ENCODE measurements at places on chromosomes 6 and 20.

DNA sequence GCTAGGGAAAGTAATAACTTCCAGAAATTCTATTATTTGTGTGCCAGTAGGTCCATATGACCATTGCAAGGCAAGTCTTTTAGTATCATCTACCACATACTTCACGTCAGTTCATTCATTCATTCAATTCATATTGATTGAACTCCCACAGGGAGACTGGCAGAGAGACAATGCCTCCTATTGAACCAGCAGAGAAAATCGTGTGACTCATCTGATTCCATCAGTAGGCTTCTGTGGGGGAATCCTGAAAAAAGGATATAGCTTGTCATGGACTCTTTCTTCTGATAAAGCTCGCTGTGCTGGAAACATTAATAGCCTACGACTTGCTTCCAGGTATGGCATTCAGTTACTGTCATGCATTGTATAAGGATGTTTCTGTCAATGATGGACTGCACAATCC, 45.3 kb upstream of the CNR1 start:
- DNase-seq, result no peak

DNA sequence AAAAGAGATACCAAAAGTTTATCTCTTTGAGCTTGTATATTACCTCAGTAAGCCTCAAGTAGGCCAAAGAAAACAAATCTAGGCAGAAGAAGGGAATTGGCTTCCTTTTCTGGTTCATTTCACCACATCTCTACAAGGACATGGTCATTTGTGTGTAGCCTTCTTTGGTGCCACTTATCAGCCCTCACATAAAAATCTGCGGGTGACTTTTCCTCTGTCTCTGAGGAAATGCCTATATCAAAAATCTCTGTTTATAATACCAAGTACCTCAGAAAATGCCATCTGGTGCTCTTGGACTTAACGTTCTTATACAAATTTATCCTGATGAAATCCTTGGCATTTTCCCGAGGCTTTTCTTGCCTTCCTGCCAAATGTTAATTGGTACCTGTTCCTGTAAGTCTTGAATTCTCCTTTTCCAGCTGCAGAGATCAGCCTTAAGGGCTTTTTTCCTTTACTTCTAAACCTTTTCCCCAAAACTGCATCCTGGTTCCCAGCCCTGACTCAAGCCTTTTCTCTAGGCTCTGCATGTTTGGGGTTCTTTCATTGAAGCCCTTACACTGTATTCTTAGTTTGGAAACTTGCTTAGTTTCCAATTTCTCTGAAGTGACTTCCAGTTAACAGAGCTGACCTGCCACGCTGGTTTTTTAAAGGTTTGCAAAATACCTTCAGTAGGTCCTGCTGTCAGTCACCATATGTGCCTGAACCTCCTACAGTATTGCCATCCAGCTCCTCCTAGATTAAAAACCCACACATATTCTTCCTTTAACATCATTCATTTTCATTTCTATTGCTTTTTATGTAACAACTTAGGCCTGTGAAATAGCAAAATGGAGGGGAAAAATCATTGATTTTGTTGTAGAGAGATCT, 191.2 kb upstream of the PREP start:
- no peak for DNase-seq

- DNase-seq, result no peak
Measured at GRCh38 chr6:83218646-83219045, 25.5 kb downstream of the RWDD2A start.

DNA sequence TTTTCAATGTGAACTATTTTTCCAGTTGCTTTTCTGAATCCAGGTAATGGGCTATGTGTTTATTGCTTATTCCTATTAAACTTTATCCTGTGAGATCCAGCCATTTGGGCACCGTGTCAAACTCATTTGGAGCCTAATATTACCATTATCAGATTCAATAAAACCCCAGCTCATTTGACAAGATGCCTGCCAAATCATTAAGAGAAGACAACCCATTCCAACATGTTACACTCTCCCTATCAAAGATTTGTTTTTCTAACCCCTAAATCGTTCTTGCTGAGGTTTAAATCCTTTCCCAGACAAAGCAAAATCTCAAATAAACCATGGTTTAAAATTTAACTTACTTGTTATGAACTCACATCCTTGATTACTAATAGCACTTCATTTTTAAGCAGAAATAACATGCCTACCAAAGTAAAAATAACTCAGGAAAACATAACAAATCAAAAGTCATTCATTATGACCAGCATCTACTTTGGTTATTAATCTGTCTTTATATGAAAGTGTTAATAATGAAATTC, 130.0 kb upstream of the TCF21 start:
- no peak for DNase-seq

DNA sequence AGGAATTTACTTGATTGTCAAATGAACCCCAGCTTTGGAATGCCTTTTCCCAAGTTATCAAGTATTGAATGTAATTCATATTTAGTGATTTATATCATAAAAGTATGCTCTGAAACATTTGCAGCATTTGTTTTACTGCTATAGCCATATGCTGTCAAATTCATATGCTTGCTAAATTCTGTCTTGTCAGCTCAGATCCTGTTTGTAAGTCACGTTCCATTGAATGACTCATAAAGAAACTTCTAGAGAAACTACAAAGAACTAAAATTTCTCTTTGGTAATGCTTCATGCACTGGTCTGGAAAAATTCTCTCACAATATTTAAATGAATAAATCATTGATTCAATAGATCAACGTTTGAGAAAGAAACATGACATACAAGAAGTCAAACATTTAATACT, 445.9 kb downstream of the PHF3 start:
- no peak for DNase-seq

DNA sequence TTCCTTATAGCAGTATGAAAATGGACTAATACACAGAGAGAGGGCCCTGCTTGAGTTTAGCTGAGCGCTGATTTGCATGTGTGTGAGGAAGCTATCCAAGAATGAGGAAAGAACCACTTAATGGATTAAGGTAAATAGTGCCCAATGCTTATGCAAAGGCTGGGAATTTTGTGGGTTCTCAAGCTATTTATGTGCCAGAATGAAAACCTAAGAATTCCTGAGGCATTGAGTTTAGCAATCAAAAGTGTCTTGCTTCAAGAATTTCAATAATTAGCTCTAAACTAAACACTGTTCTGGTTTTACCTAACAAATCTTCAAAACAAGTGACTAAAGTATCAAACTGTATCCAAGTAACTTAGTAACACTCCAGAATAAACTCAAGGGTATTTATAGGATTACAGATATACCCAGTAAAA, 7.0 kb upstream of the OR14J1 start:
- no peak for DNase-seq

- DNase-seq, result no peak
Measured at GRCh38 chr20:34871966-34872621, 562 bp downstream of the GGT7 start.

GRCh38 chr6:111534231-111534751, 51.3 kb upstream of the REV3L start:
- DNase-seq, result no peak

GRCh38 chr20:37955511-37955910, 52.6 kb downstream of the VSTM2L start:
- no peak for DNase-seq

GRCh38 chr6:166540631-166541331, 45.7 kb downstream of the RAMACL start:
- peak; percentile 4 for DNase-seq

DNA sequence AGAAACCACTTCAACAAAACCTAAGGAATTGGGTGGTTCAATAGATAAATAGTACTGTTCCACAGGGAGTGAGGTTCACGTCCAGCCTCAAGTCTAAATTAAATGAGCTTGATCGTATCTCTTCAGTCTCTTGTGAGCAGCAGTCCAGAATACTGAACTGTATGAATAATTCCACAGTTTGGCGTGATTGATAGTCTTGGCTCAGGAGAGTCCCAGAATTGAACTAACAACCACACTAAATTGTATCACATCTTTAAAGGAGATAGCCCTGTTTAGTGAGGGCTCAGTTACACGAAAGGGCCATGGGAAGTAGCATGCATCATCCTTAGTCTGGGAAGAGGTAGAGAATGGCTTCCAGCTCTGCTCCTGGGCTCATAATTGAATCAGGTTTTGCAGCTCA, 224.6 kb downstream of the PACRG start:
- no peak for DNase-seq

DNA sequence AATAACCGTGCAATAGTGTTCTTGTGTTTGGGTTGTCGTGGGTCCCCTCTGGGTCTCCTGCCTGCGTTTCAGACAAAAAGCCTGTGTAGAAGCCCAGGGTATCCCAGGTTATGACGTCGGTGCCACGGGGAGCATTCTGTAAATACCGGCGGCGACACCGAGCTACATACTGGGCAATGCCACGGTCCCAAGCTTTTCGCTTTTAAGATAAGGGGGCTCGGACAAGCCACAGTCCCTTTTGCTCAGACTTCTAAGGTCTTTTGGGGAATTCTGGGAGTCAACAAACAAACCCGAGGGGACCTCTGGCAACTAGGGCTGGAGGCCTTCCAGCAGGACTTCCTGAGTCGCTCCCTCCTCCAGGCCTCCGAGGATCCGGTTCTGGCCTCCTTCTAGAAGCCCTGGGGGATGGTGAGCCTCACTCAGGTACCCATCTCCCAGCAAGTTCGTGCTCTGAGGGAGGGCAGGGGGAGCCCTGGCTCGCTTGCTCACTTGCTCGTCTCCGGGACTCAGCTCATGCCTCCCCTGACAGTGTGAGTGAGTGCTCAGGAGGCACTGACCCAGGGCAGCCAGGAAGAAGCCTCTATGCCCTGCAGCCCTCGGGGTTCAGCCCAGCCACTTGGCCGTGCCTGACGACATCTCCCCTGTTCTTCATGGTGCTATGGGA, 62.4 kb upstream of the MRPS10 start:
- no peak for DNase-seq

GRCh38 chr6:6749702-6750491, 161.4 kb downstream of the LY86 start:
- DNase-seq, result no peak

DNA sequence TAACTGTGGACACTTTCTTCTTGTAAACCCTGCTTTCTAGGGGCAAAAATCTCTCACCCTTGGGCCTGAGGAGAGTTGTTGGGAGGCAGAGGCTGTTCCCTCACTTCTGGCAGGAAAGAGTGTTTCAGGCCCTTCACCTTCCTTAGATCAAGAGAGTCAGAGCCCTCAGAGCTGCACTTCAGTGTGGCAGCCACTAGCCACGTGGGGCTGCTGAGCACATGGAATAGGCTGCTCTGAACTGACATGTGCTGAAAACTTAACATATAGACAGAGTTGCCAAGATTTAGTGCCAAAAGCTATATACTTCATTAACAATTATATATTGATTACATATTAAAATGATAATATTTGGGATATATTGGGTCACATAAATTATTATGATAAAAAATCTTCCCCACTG, 4.4 kb upstream of the LMBRD1 start:
- DNase-seq, result no peak

DNA sequence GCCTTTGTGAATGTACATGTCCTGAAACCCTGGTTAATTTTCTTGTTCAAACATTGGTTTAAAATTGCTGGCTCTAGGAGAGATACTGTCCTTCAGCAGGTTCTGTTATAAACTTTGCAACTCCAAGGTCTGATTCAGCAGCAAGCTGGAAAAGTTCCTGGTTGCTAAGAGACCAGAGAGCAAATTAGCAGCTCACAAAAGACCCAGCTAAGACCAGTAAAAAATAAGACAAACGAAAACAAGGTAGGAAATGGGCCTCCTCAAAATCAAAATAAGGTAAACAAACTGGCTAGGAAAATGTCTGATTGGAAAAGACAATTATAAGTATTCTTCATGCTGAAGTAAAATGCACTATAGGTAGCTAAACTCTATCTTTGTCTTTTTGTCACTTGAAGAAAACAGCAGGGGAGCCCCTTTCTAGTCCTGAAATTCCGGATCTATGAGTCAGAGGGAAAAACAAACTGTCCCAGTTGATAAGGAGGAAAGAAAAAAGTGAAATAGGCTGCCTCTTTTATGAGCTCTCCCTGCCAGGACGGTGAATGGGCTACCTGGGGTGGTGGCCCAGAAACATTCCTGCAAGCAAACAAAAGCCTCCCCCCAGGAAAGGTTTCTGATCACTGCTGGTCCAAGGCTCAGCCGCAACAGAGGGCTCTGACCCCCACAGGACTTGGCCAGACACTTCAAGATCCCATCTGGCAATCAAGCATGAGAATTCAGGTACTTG, 41.6 kb downstream of the UNC5CL start:
- DNase-seq, result no peak

DNA sequence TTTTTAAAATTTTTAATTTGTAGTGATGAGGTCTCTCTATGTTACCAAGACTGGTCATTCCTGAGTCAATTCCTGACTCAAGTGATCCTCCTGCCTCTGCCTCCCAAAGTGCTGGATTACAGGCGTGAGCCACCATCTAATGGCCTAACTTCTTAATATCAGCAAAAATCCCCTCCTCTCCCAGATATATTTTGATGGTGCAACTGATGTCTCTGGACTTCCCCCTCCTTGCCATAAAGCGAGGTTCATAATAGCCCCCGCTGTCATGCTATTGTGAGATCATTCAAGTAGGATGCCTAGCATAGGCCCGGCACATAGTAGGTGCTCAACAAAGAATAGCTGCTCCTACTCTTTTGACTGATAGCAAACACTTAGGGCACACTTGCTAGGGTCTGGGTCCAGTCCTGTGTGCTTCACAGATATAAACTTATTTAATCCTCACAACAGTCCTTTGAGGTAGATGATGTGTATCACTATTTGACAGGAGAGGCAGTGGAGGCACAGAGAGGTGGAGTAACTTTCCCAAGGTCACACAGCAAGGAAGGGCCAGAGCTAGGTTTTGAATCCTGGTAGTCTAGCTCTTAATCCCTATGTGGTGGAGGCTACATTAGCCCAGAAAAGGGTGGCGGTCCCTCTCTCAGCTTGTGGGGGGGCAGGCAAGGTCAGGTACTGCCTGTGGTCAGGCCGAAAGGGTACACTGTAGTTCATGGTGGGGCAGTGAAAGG, 14.6 kb downstream of the SRC start:
- no peak for DNase-seq

Measured in stimulated activated CD8-positive, alpha-beta memory T cell treated with anti-CD3 and anti-CD28 coated beads, Interleukin-7, amount 100 ng/mL, for 24 hours (primary cell).